ENCODE measurements at places on chromosomes 16 and 17. TPM values are rescaled to one million over a fixed set of nuclear protein-coding genes. Genes with fewer than 3 reads are reported as not detected.

TMEM100 gene
- not detected for total RNA-seq

ZNF469 gene
- total RNA-seq = 0.12 TPM

FOXN1 gene
- 0.48 TPM for total RNA-seq

PRKCB gene
- total RNA-seq = not detected

- no peak overlapping the region for H3K4me3 ChIP-seq
- H3K36me3 ChIP-seq = no peaks in the 10 kb centered on the region
- no peaks in the 10 kb centered on the region for H3K27me3 ChIP-seq
- H3K4me1 ChIP-seq = no peaks in the 10 kb centered on the region
- no peak for DNase-seq
Measured at GRCh38 chr16:88365244-88365865, 17.4 kb upstream of the ZNF469 start.

GRCh38 chr17:73645050-73645871 lies 1.0 kb upstream of the SDK2 start:
- H3K4me3 ChIP-seq = peak overlapping the region; percentile 22
- no peak overlapping the region for H3K27ac ChIP-seq
- H3K4me1 ChIP-seq = 0 out of 2 replicates have a peak, but pooled peaks cover 9% of the 10 kb centered on the region
- peak; percentile 48 for DNase-seq

DNA sequence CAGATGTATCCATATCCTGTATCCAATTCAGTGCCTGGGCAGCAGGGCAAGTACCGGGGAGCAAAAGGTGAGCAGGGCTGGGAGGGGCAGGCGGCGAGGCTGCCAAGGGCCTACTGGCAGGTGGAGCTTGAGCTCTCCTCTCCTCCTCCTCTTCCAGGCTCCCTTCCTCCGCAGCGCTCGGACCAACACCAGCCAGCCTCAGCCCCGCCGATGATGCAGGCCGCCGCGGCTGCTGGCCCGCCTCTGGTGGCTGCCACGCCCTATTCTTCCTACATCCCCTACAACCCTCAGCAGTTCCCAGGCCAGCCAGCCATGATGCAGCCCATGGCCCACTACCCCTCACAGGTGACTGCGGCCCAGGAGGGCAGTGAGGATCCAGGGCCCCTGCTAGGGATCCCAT lies 11.6 kb downstream of the ATXN2L start:
- no peaks in the 10 kb centered on the region for H3K27me3 ChIP-seq
- H3K27ac ChIP-seq = no peak overlapping the region
- DNase-seq = no peak
- peaks cover 3% of the 10 kb centered on the region for H3K36me3 ChIP-seq
- H3K4me3 ChIP-seq = no peak overlapping the region

- no peaks in the 10 kb centered on the region for H3K36me3 ChIP-seq
- no peak overlapping the region for H3K27ac ChIP-seq
- H3K4me1 ChIP-seq = no peaks in the 10 kb centered on the region
- DNase-seq = no peak
Measured at GRCh38 chr16:60727851-60728250, 1308.4 kb downstream of the CDH8 start.

DNA sequence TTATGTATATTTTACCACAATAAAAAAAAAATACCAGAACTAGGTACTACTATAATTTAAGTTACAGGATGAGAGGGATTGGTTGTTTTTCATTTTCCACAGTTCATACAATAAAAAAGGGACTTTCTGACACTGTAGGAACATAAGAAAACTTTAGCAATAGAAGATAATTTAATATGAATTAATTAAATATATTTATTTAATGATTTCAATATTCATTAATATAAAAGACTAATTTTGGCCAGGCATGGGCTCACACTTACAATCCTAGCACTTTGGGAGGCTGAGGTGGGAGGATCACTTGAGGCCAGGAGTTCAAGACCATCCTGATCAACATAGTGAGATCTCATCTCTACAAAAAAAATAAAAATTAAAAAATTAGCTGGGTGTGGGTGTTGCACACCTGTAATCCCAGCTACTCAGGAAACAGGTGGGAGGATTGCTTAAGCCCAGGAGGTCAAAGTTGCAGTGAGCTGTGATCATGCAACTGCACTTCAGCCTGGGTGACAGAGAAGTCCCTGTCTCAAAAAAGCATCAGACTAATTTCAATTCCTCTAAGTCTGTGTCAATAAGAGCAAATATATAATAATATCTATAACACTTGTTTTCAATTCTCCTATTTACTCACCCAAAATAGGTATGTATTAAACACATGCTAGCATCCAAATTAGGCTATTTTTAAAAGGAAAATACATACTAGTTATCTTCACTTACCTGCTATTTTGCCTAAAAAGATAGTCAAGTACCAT lies 79.6 kb downstream of the BRIP1 start:
- no peak overlapping the region for H3K27ac ChIP-seq
- H3K36me3 ChIP-seq = no peaks in the 10 kb centered on the region
- DNase-seq = no peak
- H3K4me3 ChIP-seq = no peak overlapping the region

GRCh38 chr16:11232852-11233726 lies 22.9 kb downstream of the SOCS1 start:
- no peaks in the 10 kb centered on the region for H3K27me3 ChIP-seq
- no peak overlapping the region for H3K4me3 ChIP-seq
- no peak for DNase-seq
- H3K4me1 ChIP-seq = no peaks in the 10 kb centered on the region
- no peaks in the 10 kb centered on the region for H3K36me3 ChIP-seq

GRCh38 chr17:73998653-73999645 lies 204.5 kb upstream of the RPL38 start:
- H3K27me3 ChIP-seq = no peaks in the 10 kb centered on the region
- H3K4me3 ChIP-seq = no peak overlapping the region
- no peaks in the 10 kb centered on the region for H3K36me3 ChIP-seq
- no peaks in the 10 kb centered on the region for H3K4me1 ChIP-seq

DNA sequence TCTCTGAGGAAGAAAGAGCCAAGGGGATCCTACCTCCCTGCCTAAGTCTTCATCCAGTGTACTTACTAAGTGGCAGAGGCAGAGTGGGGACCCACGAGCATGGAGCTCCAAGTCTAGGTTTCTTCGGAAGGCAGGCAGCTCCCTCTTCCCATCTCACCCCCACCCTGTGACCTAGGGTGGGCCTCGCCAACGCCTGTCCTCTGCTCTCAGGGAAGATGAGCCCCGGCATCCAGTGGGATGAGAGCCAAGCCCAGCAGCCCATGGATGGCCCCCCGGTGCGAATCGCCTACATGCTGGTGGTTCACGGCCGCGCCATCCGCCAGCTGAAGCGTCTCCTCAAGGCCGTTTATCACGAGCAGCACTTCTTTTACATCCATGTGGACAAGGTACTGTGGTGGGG lies 8.3 kb downstream of the XYLT2 start:
- H3K27ac ChIP-seq = no peak overlapping the region
- H3K27me3 ChIP-seq = no peaks in the 10 kb centered on the region
- no peak overlapping the region for H3K4me3 ChIP-seq
- H3K4me1 ChIP-seq = no peaks in the 10 kb centered on the region
- DNase-seq = no peak

DNA sequence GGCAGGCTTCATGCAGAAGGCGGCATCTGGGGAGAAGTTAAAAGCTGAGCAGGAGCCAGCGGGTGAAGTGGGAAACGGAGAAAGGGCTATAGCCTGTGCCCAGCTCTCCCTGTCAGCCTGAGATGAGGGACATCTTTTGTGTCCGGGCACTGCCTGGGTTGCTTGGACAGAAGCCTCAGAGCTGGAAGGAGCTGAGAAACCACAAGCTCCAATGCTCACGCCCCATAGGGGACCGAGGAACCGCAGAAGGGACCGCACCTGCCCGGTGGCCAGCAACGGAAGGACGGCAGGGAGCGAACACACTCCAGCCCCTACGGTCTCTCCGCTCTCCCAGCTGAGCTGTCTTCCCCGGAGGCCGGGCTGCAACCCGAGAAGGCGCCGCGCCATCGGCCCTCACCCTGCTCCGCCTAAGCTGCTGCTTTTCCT lies 175.8 kb downstream of the NPIPB11 start:
- no peak for DNase-seq
- no peak overlapping the region for H3K4me3 ChIP-seq
- H3K27me3 ChIP-seq = no peaks in the 10 kb centered on the region
- no peaks in the 10 kb centered on the region for H3K36me3 ChIP-seq
- H3K27ac ChIP-seq = no peak overlapping the region

- H3K36me3 ChIP-seq = no peaks in the 10 kb centered on the region
- no peaks in the 10 kb centered on the region for H3K4me1 ChIP-seq
- H3K27ac ChIP-seq = no peak overlapping the region
Measured at GRCh38 chr16:19589771-19590302, 34.3 kb downstream of the VPS35L start.

GRCh38 chr17:65742403-65743307 lies 181.2 kb upstream of the AXIN2 start:
- no peaks in the 10 kb centered on the region for H3K4me1 ChIP-seq
- H3K27me3 ChIP-seq = no peaks in the 10 kb centered on the region
- H3K27ac ChIP-seq = no peak overlapping the region

DNA sequence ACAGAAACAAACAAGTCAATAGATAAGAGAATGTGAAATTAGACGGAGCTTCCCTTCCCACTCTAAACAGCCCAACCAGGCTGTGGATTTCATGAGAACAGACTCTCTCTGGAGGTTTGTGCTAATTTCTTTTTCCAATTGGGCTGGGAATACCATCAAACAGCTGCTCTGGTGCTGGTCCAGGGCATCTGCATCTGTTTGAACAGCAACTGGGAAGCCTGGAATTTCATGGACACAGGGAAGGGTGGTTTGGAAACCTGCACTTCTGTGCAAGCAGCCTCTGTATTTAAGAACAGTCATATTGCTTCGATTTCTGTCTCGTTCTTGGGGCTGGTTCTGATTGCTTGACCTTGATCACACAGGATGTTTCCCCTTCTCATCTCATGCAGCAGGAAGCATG lies 88.7 kb downstream of the FOXL1 start:
- H3K27me3 ChIP-seq = no peaks in the 10 kb centered on the region
- peaks cover 15% of the 10 kb centered on the region for H3K4me1 ChIP-seq
- H3K4me3 ChIP-seq = no peak overlapping the region
- no peak overlapping the region for H3K27ac ChIP-seq
- no peaks in the 10 kb centered on the region for H3K36me3 ChIP-seq
- DNase-seq = no peak

GRCh38 chr16:1691276-1691675 lies 13.2 kb downstream of the JPT2 start:
- H3K4me1 ChIP-seq = peaks cover 29% of the 10 kb centered on the region
- H3K27ac ChIP-seq = no peak overlapping the region
- H3K36me3 ChIP-seq = peaks cover 3% of the 10 kb centered on the region
- no peak overlapping the region for H3K4me3 ChIP-seq
- H3K27me3 ChIP-seq = no peaks in the 10 kb centered on the region

GRCh38 chr17:6700948-6701307 lies 12.2 kb downstream of the SLC13A5 start:
- no peak overlapping the region for H3K4me3 ChIP-seq
- H3K36me3 ChIP-seq = no peaks in the 10 kb centered on the region
- peaks cover 20% of the 10 kb centered on the region for H3K4me1 ChIP-seq
- peak overlapping the region; percentile 47 for H3K27ac ChIP-seq
- no peak for DNase-seq

- DNase-seq = no peak
- no peak overlapping the region for H3K27ac ChIP-seq
- H3K4me3 ChIP-seq = no peak overlapping the region
- H3K4me1 ChIP-seq = peaks cover 6% of the 10 kb centered on the region
- no peaks in the 10 kb centered on the region for H3K27me3 ChIP-seq
Measured at GRCh38 chr17:44920565-44920940, 5.3 kb upstream of the GFAP start.

DNA sequence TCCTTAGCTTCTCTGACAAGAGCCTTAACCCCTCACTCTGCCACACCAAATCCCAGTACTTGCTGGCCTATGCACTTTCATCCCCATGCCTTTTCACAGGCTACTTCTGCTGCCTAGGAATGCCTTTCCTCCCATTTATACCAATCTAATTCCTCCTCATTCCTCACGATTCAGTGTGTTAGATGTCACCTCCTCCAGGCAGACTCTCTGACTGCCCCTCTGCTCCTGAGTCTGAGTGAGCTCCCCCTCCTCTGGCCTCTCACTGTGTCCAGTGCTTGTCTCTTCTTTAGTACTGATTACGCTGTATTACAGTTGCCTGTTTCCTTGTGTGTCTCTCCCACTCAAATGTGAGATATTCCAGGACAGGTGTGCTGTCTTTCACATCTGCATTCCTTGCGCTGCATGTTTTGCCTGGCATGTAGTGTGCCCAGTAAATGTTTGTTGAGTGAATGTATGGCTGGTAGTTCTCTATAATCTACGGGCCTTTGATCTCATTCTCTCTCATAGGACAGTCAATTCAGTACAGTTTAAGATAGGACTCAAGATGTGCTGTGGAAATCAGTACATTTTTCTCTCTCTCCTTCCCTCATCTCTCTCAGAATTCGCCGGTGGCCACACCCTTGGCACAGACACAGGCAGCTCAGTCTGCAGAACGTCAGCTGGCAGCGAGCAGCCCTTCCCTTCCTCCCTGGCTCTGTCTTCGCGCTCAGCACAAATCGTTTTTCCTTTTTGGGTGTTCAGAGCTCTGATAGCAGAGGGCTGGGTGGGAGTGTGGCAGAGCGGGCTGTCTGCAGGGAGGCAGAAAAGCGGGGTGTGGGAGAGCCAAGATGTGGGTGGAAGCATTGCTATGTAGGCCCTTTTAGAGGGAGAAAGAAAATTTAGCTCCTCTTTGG lies 18.5 kb downstream of the ARL4D start:
- H3K27me3 ChIP-seq = no peaks in the 10 kb centered on the region
- H3K27ac ChIP-seq = no peak overlapping the region
- no peaks in the 10 kb centered on the region for H3K36me3 ChIP-seq

DNA sequence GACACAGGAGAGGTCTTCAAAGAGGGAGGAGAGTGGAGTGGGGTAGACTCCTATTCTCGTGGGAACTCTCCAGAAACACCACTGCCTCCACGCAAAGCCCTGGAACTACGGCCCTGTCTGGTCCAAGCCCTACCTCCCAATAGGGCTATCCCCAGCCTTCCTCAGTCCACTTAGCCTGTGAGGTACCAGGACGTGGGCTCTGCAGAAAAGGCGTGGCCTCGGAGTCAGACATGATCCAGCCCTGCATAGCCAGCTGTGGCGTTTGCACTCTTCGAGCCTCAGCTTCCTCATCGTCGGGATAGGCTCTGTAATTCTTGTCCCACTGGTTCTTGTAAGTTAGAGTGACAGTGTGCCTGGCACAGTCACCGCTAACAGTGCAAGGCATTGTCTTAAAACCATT lies 13.8 kb downstream of the ENDOV start:
- no peaks in the 10 kb centered on the region for H3K36me3 ChIP-seq
- H3K4me3 ChIP-seq = no peak overlapping the region
- H3K27ac ChIP-seq = no peak overlapping the region
- no peaks in the 10 kb centered on the region for H3K27me3 ChIP-seq

DNA sequence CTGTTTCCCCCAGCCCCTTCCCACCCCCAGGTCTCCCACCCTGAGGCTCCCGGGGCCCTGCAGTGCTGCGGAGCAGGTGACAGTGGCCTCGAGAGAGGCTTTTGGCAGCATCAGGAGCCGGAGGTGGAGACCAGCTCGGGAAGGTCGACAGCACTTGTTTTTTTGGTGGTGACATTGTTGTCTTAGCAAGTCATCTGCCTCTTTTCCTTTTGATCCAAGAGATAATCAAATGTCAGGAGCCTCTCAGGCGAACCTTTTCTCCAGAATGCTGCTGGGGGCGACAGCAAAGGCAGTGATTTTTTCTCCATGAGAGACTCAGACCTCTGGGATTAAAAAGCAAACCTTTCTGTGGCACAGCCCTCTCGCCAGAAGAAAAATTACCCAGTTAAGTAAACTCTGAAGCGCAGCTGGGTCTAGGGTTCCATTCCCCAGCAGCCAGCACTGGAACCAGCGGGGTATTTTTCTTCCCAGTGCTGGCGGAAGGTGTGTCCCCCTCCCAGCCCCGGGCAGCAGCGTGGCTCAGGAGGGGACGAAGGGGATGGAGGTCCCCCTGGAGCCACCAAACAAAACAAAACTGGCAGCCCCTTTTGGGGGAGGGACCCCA lies 37.2 kb downstream of the GRIN2C start:
- no peaks in the 10 kb centered on the region for H3K27me3 ChIP-seq
- H3K4me1 ChIP-seq = no peaks in the 10 kb centered on the region
- no peak overlapping the region for H3K27ac ChIP-seq
- H3K4me3 ChIP-seq = no peak overlapping the region
- H3K36me3 ChIP-seq = no peaks in the 10 kb centered on the region
